NCI-H82 (cell line): ENCODE measurements at places on chromosomes 6 and 20.

- no peak for DNase-seq
Observed at GRCh38 chr20:25323496-25324246, 67.0 kb downstream of the ABHD12 start.

- no peak for DNase-seq
Observed at GRCh38 chr6:33609528-33609927, 11.6 kb upstream of the ITPR3 start.

DNA sequence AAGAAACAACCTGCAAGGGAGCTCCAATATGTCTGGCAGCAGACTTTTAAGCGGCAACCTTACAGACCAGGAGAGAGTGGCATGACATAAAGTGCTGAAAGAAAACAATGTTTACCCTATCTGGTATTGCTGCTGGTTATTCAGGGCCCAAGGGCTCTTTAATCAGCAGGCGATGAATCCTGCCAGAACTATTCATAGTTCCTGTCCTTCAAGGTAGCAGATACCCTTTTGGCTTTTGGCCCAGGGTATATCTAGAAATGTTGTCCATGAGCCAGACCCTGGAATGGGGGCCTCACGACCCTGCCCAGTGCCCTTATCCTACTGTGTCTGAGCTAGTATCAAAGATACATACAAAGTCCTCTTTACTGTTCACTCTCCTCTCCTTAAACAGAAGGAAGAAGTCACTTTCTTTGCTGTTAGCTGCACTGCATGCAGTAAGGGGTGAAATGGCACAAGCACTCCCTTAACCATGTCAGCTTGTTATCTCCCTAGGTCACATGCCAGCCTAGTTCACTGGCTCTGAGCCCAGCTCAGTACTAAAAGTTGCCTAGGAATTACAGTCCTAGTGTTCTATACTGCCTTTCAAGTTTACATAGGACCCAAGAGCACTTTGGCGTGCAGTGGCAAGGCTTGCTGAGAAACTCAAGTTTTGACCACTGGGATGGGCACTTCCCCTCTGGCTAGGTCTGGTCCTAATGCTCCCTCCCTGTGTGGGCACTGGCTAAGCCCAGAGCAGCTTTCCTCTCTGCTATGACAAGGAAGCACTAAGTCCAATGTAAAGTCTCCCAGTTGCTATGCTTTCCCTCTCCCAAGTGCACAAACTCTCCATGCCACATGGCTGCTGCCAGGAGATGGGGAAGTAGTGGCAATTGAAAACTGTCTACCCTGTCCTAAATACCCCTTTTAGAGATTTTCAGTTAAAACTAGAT lies 122.0 kb downstream of the HTR1B start:
- DNase-seq: no peak

GRCh38 chr20:4989570-4989969 lies 11.7 kb downstream of the SLC23A2 start:
- peak; percentile 40 for DNase-seq

GRCh38 chr20:35627121-35627520 lies 11.5 kb downstream of the SPAG4 start:
- no peak for DNase-seq

DNA sequence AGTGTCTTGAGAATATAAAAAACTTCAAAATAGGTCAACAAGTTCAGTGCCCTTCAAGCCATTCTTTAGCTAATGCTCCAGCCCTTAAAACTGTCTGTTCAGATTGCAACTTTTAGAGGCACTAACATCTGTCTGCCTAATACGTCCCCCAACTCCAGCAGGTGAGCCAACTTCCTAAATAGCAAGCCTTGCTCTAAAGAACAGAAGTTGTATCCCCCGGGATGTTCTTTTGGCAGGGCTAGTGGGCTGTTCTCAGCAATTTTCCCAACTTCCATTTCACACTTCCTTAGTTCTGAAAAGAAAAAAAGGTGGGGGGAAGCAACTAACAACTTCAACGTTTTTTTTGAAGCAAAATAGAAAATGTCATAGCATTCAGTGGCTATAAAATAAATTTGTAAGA lies 290.0 kb upstream of the PTCHD4 start:
- no peak for DNase-seq

DNA sequence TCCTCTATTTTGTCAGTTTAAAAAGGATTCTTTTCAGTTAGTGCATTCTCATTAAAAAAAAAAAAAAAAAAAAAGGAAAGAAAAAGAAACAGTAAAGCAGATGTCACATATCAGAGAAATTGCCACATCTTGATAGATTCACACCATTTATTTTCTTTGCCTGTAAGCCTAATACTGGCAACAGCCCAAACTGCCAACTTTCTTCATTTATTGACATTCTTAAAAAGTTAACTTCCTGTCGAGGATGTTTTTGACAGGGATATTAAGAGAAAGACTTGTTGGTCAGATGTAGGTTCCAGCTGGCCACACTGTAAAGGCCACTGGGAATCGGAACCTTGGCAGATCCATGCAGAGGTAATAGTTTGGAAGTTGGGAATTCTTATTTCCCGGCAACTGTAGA lies 332.6 kb downstream of the NRN1 start:
- no peak for DNase-seq

GRCh38 chr6:53565886-53566285 lies 21.0 kb upstream of the GCLC start:
- no peak for DNase-seq

DNA sequence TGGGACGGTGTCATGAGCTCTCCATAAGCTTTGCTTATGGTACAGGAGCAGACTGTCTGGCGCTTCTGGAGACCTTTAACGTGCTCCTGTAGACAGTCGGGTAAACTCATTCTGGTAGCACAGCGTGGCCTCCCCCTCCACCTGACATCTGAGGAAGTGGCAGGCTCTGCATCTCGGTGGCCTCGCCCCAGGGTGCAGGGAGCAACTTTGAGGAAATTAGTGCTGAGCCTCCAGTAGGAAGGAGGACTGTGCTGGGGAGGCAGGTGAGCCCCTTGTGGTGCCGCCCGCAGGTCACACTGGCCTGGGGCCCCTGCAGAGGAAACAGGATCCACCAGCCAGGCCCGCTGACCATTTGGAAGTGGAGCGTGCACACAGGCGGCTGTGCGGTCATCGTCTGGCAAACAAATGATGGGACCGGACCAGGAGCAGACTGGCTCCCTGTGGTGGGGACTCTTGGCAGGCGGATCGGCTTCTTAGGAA lies 57.9 kb downstream of the SYNJ2 start:
- no peak for DNase-seq

DNA sequence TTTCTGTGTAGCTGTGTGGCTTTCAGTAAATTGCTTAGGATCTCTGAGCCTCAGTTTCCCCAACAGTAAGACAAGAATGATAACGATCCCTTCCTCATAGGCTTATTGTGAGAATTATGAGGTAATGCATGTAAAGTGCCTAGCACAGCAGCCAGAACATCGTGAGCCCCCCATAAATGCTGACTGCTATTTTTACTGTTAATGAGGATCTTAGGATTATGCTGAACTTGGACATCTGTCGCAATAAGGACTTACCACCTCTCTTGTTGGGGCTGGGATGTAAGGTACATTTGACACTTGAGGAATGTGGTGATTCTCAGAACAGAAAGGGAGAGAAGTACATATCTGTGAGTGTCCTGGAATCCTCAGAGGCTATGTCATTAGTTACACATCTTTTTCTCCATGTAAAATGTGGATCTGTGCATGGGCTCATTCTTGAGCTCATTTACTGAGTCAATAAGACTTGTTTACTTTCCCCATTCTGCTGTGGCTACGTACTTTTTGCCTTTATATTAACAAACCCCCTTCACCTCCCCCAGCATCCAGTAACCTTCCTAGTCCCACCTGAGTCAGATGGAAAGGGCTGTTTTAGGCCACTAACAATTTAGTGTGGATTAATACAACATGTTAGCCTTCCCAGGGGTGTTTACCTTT lies 64.4 kb upstream of the PLEKHG1 start:
- DNase-seq: peak; percentile 71

DNA sequence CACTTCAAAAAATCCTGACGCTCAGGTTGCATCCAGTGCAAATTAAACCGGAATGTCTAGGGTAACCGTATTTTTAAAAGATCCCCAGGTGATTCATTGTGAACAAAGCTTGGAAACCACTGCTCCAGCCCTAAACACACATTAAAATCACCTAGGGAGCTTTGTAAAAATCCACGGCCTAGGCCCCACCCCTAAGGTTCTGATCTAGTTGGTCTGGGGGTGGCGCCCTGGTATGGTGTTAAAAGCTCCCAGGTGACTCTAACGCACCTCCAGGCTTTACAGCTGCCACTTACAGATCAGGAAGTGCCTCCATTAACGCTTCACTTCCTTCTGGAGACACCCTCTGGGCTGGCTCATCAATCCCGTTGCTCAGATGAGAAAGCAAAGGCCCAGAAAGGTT lies 92.2 kb downstream of the GRM4 start:
- DNase-seq: peak; percentile 30

DNA sequence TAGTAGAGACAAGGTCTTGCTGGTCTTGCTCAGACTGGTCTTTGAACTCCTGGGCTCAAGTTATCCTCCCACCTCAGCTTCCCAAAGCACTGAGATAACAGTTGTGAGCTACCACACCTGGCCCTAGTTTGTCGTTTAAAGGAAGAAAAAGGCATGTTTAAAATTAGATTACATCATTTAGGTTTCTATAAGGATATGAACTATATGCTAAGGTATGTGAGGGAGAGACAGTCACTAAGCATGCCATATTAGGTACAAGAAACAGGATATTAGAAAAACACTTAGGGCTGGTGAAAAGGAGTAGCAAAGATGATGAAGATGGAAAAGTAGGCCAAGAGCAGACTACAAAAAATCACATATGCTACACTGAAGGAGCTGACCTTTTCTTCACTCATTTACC lies 106.4 kb downstream of the ASCC3 start:
- DNase-seq: no peak

DNA sequence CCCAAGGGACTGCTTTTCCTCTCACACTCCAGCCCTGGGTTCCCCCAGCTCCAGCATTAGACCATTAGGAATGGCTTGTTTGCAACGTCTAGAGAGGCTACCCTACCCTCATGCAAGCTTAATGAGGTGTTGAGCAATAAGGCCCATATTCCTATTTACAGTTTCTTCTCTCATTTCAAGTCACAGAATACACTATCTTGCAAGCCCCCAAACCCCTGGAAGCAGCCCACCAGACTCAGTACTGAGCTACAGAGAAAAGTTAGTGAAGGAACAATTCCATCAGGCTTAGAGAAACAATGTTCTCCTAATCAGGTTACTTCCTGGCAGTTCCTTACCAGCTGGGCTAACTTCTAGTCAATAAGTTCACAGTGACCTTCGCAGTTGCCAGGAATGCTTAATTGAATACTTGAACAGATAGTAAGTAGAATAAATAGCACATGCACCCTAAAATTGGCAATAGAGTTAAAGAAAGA lies 606.5 kb upstream of the NOX3 start:
- DNase-seq: no peak

DNA sequence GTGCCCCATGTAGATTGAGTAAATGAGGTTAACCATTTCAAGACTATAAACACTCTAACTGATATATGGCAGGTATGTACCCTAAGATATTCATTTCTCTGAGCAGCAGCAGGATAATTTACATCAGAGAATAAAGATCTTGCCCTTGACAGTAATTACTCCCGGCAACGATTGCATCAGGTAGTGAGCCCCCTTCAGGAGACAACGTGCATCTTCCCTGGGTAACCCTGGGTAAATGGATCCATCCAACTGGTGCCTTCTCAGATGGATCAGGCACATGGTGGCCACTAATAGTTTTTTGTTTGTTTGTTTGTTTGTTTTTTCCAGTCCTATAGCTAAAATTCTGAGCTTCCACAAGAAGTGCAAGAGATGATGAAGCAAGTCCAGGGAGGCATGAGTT lies 469.4 kb upstream of the SLC35B3 start:
- peak; percentile 45 for DNase-seq

DNA sequence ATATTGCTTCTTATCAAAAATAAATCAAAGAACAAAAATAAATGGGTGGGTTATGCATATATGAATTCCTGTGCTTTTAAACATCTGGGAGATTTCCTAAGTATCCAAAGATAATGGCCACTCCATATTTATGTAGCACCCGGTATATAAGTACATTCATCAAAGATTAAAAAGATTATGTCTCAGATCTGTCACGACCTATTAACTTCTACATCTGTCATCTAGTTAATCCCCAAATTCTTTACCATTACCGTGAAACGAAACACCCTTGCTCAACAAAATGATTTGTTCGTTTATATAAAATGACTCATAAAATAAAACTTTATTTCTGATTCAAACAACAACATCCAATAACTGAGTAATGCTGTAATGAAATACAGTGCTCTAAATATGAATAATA lies 64.8 kb upstream of the FOXQ1 start:
- peak; percentile 80 for DNase-seq

- no peak for DNase-seq
Observed at GRCh38 chr6:14897831-14898230, 348.0 kb upstream of the JARID2 start.

DNA sequence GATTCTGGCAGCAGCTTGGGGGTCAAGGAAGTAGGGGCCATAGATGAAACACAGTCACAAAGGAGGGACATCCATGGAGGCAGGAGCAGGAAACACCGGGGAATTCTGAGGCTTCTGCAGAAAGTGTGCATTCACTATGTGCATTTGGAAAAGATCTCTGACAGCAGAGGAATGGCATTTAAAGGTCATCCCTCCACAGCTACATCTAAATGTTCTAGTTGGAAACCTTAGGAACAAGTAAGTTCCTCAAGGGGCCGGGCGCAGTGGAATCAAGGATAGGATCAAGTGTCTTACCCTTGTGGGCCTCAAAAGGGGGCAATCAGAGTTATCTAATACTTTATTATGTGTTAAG lies 8.8 kb downstream of the C6orf136 start:
- no peak for DNase-seq

- no peak for DNase-seq
Observed at GRCh38 chr20:36331209-36331608, 25.1 kb downstream of the DLGAP4 start.

DNA sequence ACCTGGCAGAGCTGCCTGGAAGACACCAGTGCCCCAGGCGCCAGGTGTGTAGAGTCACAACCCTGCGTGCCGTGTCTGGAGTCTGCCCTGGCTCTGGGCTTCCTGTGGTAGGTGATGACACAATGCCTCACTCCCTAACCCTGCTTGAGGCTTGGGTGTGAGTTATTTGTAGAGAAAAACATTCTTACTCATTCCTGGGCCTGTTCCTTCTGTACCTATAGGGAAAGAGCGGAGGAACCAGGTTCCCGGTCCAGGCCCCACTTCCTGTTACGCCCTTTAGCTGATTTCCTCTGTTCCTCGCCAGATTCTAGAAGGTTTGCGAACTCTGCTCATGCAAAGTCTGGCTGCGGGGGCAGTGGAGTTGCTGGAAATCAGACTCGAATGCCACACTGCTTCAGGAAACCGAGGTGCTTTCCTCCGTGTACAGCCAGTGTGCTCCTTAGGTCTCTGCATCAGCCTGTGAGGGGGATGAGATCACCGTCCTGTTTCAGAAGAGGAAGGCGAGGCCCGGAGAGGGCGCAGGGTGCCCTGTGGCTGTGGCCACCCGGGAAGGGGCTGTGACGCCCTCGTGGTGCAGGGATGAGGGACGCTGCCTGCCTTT lies 67.1 kb upstream of the DUSP22 start:
- DNase-seq: no peak

DNA sequence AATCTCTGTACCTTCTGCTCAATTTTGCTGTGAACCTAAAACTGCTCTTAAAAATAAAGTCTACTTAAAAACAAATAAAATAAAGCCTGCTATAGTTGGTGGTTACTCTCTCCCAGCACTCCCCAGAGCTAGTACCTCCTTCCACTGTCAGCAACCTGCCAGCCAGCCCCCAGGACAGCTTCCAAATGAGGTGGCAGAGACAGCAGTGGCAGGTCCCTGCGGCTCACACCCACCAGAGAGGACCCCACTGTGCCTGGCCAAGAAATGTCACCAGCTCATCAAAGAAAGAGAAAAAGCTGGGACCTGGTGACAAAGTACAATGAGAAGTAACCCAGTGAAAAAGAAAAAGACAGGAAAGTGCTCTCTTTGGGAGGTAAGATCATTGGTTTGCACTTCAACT lies 15.2 kb downstream of the APMAP start:
- no peak for DNase-seq

GRCh38 chr6:167553736-167554119 lies 228.8 kb downstream of the TTLL2 start:
- no peak for DNase-seq
